ENCODE measurements at places on chromosomes 6 and 20. TPM values are rescaled to one million over a fixed set of nuclear protein-coding genes. Genes with fewer than 3 reads are reported as not detected.

The NELFCD gene
- total RNA-seq = 106 TPM

The ZKSCAN8 gene
- total RNA-seq = 52.8 TPM

The PPP1R3G gene
- 1.3 TPM for total RNA-seq

The PTCRA gene
- total RNA-seq = not detected

The NRN1 gene
- total RNA-seq = not detected

The CAPN11 gene
- total RNA-seq = not detected

The DEFB121 gene
- not detected for total RNA-seq

The EDN1 gene
- 8.5 TPM for total RNA-seq

The SMOC2 gene
- 4.8 TPM for total RNA-seq

The PSORS1C1 gene
- total RNA-seq = 1.1 TPM

The ANKRD66 gene
- not detected for total RNA-seq

The MED23 gene
- 39.3 TPM for total RNA-seq

The ABHD16B gene
- not detected for total RNA-seq

The HSPA12B gene
- 11.5 TPM for total RNA-seq

The FAM209A gene
- total RNA-seq = 0.34 TPM

The PTCHD4 gene
- total RNA-seq = 8.5 TPM

The HELZ2 gene
- total RNA-seq = 35.1 TPM
